ENCODE measurements at places on chromosomes 7 and 10.

DNA sequence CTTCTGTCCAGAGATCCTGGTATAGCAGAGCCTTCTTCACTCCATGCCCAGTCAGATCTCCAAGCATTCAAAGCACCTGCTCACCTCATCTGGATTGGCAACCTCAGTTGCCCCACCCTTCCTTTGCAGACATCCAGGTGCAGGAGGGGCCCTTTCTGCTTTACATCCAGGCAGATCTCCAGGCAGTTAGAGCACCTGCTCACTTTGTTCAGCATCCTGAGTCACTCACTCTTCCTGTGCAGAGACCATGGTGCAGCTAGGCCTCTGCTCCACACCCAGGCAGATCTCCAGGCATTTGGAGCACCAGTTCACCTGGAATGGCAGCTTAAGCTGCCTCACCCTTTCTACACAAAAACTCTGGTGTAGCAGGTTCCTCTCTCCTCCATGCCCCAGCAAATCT lies 153.1 kb downstream of the CDK14 start:
- DNase-seq = no peak

- DNase-seq = no peak
Observed at GRCh38 chr7:121696954-121697353, 176.0 kb upstream of the PTPRZ1 start.

DNA sequence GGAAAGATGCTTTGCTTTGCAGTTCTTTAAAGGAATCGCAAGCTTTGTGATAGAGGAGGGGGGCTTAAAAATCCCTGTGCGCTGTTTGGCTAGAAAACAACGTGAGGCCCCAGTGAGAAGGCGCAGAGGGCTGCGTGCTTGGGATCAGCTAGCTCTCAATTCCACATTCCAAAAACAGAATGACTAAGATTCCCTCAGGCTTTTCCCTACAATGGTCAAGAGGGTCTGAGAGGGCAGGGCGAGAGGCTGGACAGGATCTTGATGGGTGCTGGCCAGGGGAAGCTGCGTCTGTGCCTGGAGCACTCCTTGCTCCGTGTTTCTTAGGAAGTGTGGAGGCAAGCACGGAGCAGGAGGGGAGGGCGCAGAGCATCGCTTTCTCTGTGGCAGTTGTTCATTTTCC lies 72.1 kb upstream of the INHBA start:
- DNase-seq = no peak

GRCh38 chr7:149879766-149880637 lies 6.2 kb downstream of the ATP6V0E2 start:
- DNase-seq = no peak
